H9 (cell line): ENCODE measurements at places on chromosomes 12 and 14. TPM values are rescaled to one million over a fixed set of nuclear protein-coding genes. Genes with fewer than 3 reads are reported as not detected.

- DNase-seq: no peak
Observed at GRCh38 chr12:1680804-1681492, 9.9 kb upstream of the ADIPOR2 start.

Gene PAH
- total RNA-seq: 6.1 and 8.0 TPM in 2 replicates

GRCh38 chr12:25797949-25798348 is 160.5 kb upstream of the RASSF8 start:
- no peak for DNase-seq

GRCh38 chr12:102204025-102204424 is 6.4 kb upstream of the PMCH start:
- no peak for DNase-seq

- DNase-seq: no peak
Observed at GRCh38 chr14:85063747-85064146, 466.2 kb upstream of the FLRT2 start.

DNA sequence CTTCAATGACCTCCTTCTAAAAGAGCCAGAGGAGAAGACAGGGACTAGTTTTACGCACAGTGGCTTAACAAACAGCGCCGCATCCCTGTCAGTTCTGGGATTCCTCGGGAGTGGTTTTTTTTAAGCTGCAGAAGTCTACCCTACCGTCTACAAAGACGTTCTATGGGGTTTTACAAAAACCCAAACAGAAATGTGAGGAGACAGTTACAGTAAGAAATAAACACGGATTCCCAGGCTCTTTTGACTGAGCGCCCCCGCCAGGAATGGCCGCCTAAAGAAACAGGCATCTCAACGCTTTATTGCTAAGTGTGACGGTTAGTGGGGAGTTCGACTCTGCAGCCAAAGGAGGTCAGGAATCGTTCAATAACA is 484 bp downstream of the ALKBH1 start:
- no peak for DNase-seq

- DNase-seq: no peak
Observed at GRCh38 chr14:95300002-95300696, 19.6 kb downstream of the CLMN start.
